T-helper 9 cell (primary cell): ENCODE measurements at places on chromosomes 1 and 21.

DNA sequence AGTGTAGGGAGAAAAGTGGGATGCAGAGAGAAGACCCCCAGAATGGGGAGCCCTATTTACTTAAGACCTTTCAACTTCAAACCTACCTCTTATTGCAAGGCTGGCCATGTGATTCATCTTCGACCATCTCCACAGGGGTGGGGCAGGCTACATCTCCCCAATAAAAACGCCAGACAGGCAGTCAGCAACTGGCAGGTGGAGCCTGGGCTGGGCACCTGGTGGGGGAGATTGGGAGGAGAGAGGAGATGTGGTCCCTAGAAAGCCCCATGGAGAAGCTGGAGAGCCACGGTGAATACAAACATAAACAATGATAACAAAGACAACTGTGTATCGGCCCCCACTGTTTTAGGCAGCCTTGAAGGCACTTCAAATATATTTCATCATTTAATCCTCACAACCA, 336.7 kb upstream of the PROX1 start:
- no peak for DNase-seq

DNA sequence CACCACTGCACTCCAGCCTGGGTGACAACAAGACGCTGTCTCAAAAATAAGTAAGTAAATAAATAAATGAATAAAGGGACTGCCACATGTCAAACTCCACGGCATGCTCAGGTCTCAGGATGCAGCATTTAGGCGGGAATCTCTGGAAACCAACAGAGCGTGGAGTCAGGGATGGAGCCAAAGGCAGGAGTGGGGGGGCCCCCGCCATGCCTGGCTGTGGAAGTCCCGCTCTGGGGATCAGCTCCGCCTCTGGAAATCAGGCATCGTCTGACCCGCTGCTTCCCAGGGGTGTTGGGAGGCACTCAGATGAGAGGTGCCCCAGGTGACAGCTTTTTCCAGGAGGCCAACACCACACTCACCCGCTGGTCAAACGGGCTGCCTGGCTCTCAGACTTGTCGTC, 20.2 kb downstream of the KIF17 start:
- DNase-seq, result no peak

DNA sequence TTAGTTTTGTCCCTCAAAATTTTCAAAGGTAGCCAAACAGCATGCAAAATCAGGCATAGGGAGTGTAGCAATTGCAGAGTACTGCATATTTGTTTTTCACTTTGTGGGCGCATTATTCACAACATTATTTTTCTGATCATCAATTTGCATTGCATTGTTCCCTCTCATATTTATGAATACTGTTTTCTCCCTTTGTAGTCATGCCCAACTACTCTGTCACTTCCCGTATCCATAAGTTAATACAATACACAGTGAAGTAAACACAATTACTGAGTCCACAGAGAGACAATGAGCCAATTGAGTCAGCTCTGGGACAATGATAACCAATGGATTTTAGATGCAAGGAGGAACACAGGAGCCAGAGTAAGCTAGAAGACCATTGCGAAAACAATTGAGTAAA, 944.0 kb upstream of the ADGRL4 start:
- DNase-seq, result no peak

DNA sequence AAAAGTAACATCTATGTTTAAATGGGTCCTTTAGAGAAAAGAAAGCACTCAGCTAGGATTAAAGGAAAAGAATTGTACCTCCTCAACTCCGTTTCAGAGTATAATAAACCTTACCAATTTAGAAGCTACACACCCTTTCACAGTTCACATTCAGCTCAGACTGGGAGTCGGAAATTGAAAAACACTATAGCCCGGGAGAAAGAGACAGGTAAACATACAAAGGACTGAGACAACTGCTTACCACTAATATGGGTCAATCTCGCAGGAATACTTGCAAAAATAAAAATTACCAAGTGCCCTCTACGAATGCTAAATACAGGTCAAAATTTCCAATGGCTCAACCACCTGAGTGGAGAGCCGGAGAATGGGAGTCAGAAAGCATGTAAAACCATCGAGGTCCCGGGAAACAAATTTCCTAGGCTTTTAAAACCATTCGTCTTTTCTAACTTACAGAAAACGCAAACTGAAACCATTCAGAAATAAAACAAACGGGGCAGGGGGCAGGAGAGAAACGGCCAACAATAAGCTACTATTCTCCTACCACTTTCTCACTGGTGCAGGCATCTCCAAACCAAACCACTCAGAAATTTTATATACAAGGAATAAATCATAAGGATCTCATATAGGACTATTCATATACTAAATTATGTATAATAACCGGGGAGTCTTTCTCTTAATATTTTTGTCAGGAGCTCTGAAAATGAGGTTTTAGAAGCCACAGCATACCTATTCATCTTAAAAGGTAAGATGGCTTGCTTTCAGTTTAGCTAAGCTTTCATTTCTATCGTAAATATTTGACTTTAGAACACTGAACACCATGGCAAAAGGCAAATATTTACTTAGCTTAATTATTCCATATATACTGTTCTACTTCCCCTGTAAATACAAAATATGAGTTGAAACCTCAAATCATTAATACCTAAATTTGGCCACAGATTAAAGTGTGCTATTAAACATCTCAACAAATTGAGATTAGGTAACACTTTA, 136.5 kb downstream of the RERE start:
- no peak for DNase-seq

GRCh38 chr1:112836642-112837041, 119.4 kb downstream of the SLC16A1 start:
- no peak for DNase-seq

DNA sequence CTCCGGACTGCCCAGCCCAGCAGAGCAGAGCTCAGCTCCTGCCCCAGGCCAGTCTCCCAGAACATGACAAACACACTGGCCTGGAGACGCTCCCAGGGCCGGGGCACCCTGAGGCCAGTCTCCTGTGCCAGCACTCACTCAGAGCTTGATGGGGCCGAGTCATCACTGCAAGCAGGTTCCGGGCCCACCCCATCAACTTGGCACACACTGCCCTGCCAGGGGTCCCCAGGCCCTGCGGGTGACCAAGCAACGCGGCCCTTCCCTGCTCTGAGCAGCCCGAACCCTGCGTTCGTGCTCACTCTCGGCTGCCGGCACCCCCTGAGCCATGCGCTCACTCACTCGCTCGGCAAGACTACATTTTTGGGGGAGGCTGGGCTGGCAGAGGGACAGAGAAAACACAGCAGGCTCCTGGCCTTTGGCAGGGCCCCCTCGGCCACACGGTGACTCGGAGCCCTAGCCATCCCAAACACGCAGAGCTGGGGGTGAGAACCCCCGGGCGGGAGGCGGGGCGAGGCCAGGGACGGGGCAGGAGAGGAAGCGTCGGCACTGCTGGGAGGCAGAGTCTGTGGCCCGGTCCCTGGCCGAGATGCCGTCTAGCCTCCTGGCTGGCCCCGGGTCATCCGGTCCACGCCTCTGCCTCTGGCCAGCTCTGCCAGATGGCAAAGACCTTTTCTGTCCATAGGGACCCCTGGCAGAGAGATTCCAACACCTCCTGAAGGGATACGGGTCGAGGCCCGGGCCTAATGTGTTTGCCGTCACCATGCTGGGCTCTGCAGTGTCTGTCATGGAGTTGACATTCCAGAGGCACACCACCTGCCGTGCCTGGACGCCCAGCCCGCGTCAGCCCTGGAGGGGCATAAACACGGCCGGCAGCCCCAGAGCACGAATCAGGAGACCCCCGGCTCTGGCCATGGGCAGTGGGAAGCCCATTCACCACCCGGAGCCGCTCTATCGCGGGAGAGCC, 68.0 kb downstream of the MEGF6 start:
- DNase-seq, result no peak

DNA sequence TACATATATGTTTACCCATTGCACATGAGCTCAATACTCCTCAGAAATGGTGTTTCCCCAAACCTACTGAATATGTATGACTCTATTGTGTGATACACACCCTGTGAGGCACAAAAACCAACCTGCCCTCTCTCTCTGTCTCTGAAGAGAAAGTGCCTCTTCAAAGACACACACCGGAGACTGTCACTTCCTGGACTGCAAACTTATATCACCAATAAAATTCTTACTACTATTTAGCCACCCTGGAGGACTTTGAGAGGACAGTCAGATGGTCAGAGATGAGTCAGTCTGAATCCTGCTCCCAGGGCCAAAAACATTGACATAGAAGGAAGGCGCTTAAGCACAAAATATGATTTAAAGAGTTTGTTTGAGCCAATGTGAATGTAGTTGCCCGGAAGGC, 110.4 kb downstream of the PPIAL4G start:
- DNase-seq, result no peak
